ENCODE measurements at places on chromosomes 11 and 22.
A peak's percentile ranks its signal among the peaks of the same experiment; 100 is the strongest.

GRCh38 chr11:1287928-1288327 lies 21.5 kb downstream of the TOLLIP start:
- DNase-seq = no peak

DNA sequence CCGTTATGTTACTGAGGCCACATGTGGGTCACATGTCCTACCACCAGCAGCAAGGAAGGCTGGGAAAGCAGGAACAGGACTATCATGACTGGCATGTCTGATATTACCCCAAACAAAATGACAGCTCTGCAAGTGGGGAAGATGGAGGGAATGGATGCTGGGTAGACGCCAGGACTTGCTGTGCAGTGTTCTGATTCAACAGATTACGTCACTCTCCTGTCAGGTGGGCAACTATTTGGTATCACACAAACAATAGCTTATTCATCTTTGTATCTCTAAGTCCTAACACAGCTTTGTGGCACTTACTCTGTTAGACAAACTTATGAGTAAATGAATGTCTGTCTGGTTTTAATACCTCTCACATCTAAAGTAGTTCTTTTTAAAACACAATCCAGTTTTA lies 105.2 kb downstream of the SPON1 start:
- DNase-seq = no peak

GRCh38 chr11:36022882-36023281 lies 79.0 kb downstream of the LDLRAD3 start:
- DNase-seq = no peak

DNA sequence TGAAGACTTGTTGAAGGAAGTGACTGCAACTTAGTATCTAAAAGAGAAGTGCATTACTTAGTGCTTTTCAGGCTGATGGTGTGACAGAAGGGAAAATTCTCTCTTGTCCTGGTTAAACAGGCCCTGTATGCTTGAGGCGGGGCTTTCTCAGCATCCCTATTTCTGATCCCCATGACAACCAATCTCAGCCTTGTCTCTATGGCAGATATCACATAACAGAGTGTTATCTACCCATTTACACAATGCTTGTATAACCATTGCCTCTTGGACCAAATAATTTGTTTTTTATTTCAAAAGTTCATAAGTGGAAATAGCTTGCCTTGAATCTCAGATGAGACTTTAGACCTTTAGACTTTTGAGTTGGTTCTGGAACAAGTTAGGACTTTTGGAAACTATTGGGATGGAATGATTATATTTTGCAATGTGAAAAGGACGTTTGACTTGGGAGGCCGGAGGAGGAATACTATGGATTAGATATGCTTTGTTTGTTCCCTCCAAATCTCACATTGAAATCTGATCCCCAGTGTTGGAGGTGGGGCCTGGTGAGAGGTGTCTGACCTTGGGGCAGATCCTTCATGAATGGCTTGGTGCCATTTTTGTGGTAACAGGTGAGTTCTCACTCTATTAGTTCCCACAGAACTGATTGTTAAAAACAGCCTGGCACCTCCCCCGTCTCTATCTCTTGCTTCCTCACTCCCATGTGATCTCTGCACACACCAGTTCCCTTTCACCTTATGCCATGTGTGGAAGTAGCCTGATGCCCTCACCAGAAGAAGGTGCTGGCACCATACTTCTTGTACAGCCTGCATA lies 3.1 kb upstream of the GLYAT start:
- no peak for DNase-seq

- DNase-seq = no peak
Measured at GRCh38 chr22:43147821-43148220, 3.5 kb upstream of the TSPO start.

DNA sequence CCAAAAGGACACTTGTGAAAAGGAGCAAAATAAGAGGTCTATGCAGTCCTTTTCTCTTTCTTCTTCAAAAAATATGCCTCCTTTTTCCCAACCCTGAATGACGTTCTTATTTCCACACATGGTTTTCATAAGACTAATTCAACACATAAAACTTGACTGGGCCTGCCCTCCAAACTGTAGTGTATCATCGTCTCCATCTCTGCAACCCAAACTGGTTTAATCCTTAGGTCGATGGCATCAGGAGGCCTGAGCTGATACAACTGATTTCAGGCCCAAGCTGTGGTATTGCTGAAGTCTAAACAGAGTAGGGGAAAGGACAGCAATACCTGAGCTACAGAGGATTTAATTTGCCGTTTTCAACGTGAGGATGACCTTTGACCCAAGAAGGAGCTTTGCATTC lies 130.0 kb upstream of the MTNR1B start:
- no peak for DNase-seq

- DNase-seq = no peak
Measured at GRCh38 chr11:120131941-120132644, 5.8 kb downstream of the TRIM29 start.

- DNase-seq = no peak
Measured at GRCh38 chr22:44316393-44317122, 3.8 kb upstream of the SHISAL1 start.

GRCh38 chr11:7154881-7155361 lies 66.1 kb downstream of the RBMXL2 start:
- no peak for DNase-seq

GRCh38 chr22:23829845-23830372 lies 8.9 kb downstream of the DERL3 start:
- DNase-seq = no peak

- no peak for DNase-seq
Measured at GRCh38 chr11:126280595-126280994, 2.3 kb upstream of the TIRAP start.

DNA sequence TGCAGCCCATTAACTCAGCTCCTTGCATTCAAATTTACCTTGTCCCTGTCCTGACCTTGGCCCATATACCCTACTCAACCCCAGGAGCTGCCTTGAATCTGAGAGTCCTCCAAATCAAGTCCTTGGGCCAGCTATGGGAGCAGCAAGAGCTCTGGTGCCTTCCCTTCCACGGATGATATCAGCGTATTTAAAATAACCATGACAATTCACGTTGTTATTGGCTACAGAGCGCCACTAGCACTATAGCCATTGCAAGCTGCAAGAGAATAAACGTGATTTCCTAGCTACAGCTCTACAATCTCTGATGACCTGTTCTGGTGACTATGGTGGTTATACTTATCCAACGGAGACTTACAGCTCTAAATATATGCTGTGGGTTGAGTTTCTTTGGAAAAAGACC lies 357.8 kb downstream of the LARGE1 start:
- no peak for DNase-seq

DNA sequence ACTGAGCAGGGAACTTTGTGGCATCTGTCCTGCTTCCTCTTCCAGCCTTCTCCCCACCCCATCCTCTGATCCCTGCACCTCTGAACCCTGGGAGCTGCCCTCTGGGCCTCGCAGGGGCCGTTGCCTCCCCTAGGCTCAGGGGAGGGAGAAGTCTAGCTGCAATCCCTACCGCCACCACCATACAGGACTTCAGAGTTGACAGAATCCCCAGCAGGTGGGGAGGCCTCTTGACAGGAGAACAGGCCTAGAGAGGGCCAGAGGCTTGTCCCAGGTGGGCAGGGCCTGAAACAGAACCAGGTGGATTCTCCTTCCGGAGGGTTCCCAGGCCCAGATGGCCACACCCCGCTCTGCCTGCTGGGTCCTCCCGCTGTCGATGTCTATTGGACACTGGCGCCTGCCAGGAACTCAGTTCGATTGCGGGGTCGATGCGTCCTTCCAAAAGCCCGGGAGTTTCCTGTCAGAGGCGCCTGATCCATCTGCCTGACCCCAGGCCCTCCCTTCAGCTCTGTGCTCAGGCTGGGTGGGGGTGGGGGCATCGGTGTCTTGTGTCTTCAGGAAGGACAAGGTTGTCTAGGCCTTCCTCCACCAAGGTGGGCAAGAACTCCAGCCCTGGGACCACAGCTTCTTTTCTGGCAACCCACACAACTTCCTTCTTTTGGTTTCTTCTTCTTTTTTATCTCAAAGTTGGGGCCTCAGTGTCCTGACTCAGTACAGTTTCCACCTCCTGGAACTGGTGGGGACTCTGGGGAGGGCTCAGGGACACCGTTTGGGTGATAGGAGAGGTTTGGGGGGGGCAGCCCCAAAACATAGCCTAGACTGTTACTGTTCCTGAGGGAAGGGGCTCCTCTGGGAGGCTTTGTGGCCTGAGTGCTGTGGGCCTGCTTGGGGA lies 6.4 kb downstream of the STARD10 start:
- DNase-seq = peak; percentile 57

- no peak for DNase-seq
Measured at GRCh38 chr11:131787119-131787518, 416.7 kb downstream of the NTM start.

- no peak for DNase-seq
Measured at GRCh38 chr22:48423481-48423911, 1404.2 kb downstream of the BRD1 start.

DNA sequence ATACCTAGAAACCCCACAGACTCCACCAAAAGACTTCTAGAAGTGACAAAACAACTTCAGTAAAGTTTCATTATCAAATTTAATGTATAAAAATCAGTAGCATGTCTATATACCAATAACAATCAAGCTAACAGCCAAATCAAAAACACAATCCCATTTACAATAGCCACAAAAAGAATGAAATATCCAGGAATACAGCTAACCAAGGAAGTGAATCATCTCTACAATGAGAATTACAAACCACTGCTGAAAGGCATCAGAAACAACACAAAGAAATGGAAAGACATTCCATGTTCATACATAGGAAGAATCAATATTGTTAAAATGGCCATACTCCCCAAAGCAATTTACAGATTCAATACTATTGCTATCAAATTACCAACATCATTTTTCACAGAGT lies 46.0 kb downstream of the PRCP start:
- no peak for DNase-seq

GRCh38 chr22:35311551-35311999 lies 11.9 kb downstream of the TOM1 start:
- DNase-seq = no peak

GRCh38 chr11:123137431-123138224 lies 57.4 kb downstream of the CLMP start:
- peak; percentile 13 for DNase-seq

DNA sequence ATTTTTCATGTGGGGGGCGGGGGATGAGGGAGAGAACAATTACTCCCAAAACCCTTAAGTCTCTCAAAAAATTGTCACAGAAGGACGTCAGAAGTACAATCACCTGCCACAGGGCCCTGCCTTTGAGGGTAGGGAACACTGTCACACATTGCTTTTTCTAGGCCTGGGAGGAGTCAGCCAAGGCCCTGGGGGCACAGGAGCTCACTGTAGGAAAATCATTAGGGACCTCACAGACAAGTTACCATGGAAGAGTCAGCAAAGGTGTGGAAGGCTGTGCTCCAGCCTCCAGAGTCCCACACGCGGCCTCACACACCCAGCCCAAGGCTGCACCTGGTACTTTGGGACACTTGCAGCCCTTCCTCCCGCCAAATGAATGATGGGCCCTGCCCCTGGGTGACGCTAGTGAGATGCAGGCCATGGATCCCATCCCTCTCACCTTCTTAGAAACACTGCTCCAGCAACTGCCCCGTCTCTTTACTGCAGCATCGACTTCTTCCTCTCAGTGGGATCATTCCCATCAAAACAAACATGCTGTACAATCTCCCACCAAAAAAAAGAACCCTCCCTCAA lies 3.3 kb downstream of the PLEKHA7 start:
- no peak for DNase-seq

GRCh38 chr22:44815099-44816070 lies 63.0 kb downstream of the ARHGAP8 start:
- no peak for DNase-seq

GRCh38 chr22:22787786-22788459 lies 99.7 kb upstream of the IGLL5 start:
- peak; percentile 22 for DNase-seq

- DNase-seq = no peak
Measured at GRCh38 chr11:60792521-60792920, 7.4 kb downstream of the MS4A10 start.

DNA sequence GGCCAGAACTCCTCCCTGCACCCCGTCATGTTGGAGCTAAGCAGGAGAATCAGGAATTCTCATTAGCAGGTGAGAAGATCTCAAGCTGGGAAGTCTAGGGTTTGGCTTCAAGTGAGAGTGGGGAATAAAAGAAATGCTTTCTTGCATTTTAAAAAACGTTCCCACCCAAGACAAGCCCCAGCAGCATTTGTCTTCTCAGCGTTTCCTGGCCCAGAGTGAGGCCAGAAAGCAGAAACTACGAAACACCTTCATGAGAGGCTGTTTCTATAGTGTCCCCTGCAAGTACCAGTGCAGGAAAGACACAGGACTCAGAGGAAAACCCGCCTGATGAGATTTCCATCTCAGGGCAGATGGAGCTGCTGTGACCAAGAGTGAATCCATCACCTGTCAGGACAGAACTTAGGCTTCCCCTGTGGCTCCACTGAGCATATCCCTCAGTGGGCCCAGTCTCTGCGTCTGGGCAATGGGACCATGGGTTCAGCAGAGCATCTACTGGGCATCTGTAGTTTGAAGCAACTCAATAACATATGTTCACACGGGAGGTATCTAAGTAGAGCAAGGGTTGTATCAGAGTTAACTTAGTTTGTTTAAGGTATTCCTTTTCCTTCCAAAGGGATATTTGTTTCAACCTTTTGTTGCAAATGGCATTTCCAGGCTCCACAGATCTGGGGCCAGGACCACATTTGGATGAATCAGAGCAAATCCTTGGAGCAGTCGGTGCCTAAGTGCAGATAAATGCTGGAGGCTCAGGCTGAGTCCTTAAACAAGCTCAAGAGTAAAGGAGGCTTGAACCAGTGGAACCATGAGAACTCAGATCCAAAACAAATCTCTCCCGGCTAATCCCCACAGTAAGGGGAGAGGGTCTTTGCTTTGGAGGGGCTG lies 548.3 kb downstream of the MIAT start:
- DNase-seq = no peak

GRCh38 chr11:76786441-76787014 lies 3.4 kb downstream of the TSKU start:
- no peak for DNase-seq

DNA sequence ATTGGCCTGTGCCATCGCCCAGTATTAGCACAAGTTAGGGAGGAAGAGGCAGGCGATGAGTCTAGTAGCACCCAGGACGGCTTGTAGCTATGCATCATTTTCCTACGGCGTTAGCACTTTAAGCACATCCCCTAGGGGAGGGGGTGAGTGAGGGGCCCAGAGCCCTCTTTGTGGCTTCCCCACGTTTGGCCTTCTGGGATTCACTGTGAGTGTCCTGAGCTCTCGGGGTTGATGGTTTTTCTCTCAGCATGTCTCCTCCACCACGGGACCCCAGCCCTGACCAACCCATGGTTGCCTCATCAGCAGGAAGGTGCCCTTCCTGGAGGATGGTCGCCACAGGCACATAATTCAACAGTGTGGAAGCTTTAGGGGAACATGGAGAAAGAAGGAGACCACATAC lies 4.3 kb downstream of the TMEM25 start:
- no peak for DNase-seq

DNA sequence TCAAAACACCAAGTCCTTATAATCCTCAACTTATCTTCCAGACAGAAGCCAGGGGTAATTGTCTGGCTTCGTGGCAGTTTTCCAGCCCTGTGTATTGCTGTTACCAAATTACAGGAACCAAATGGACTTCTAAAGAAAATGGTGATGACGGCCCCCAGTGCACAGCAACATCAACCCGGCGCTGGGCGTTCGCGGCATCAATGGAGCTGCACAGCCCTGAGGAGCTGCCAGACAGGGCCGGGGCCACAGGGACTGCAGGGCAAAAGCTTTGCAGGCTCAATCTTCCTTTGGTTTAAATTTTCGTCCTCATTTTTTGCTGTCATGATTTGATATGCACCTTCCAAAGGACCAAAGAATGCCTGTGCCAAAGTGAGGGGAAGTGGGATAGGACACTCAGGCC lies 292.5 kb downstream of the BRD1 start:
- DNase-seq = no peak
